ENCODE measurements at places on chromosomes 5 and 9.

DNA sequence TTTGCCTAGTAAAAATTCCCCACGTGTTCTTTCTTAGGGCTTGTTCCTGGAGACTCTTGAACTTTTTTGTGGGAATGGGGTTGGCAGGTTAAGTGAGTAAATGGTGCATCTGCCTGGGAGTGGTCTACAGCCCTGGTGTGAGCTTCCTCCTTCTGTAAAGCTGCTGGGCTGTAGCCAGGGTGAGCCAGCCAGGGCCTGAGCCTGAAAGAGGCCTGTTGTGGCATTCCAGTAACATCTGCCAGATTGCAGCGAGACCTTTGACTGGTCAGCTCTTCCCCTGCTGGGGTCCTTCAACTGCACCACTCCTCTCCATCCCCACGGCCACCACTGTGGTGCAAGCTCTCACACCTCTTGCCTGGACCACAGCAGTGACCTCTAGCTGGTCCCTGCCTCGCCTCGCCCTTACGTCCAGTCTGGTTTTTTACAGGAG lies 47.5 kb downstream of the SLC22A5 start:
- DNase-seq, result no peak

DNA sequence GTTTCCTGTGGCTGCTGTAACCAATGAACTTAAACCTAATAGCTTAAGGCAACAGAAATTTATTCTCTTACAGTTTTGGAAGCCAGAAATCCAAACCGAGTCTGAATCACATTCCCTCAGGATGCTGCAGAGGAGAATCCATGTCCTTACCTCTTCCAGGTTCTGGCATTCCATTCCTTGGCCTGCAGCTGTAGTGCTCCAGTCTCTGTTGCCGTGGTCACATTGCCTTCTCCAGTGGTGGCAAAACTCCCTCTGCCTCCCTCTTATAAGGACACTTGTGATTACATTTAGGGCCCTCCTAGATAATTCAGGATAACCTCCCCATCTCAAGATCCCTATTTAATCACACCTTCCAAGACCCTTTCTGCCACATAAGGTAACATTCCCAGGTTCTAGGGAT lies 88.7 kb upstream of the SHB start:
- DNase-seq, result no peak

DNA sequence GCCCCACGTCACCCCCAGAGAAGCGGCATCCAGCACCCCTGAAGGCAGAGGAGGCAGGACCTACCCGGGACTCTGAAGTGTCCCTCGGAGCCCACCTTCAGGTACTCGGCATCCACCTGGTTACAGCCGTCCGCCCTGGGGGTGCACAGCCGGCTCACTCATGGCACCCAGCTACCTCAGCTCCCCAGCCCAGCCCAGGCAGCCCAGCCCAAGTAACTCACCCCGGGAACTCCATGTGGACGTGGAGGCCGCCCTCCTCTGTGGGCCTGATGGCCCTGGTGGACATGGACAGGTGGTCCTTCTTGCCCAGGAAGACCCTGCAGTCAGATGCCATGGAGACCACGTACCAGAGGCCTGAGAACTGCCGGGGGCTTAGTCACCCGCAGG lies 676 bp downstream of the LCN15 start:
- DNase-seq, result no peak

GRCh38 chr9:90939351-90939750 lies 137.7 kb downstream of the SYK start:
- no peak for DNase-seq

GRCh38 chr5:116365006-116365496 lies 209.6 kb downstream of the SEMA6A start:
- no peak for DNase-seq

DNA sequence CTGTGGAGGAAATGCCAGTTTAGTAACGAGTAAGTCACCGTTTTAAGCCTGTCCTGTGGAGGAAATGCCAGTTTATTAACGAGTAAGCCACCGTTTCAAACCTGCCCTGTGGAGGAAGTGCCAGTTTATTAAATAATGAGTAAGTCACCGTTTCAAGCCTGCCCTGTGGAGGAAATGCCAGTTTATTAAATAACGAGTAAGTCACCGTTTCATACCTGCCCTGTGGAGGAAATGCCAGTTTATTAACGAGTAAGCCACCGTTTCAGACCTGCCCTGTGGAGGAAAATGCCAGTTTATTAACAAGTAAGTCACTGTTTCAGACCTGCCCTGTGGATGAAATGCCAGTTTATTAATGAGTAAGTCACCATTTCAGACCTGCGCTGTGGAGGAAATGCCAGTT lies 18.9 kb upstream of the PDCD6 start:
- no peak for DNase-seq

- DNase-seq, result no peak
Measured at GRCh38 chr5:98825582-98826375, 52.3 kb downstream of the RGMB start.

DNA sequence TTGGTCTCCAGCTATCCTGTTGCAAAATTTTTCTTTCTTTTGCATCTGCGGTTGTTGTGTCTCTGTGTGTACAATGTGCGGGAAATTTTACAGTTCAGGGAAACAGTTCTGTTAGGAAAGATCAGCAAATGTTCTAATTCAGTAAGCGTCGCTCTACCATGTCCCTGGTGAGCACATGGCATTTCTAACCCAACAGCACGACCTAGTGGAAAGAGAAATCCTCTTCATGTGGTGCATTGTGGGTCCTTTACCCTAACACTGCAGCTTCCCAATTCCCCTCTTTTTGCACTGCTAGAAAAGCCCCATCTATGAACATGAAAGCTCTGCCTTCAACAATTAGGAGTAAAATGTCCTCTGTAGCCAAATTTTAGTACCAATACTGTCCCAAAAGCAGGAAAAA lies 974.2 kb upstream of the CDH9 start:
- DNase-seq, result no peak

- DNase-seq, result no peak
Measured at GRCh38 chr9:126287166-126287866, 39.3 kb upstream of the MVB12B start.

GRCh38 chr9:135887585-135888050 lies 19.7 kb downstream of the CAMSAP1 start:
- no peak for DNase-seq

DNA sequence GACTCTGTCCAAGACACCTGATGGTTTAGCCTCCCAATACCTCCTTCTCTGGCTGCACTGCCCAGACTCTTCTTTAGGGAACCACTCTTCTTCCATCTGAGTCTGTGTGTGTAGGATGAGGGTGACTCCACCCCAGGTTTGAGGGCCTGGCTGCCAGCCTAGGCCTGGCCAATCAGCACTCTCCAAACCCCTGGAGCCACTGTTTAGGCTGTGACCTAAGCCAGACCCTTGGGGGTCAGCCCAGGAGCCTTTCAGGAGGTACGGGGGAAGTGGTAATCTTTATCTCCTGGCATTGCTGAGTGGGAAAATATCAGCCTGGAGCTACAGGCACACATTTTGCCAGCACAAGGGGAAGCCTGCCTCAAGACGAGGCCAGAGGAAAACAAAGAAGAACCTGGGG lies 6.2 kb upstream of the ERGIC1 start:
- no peak for DNase-seq

DNA sequence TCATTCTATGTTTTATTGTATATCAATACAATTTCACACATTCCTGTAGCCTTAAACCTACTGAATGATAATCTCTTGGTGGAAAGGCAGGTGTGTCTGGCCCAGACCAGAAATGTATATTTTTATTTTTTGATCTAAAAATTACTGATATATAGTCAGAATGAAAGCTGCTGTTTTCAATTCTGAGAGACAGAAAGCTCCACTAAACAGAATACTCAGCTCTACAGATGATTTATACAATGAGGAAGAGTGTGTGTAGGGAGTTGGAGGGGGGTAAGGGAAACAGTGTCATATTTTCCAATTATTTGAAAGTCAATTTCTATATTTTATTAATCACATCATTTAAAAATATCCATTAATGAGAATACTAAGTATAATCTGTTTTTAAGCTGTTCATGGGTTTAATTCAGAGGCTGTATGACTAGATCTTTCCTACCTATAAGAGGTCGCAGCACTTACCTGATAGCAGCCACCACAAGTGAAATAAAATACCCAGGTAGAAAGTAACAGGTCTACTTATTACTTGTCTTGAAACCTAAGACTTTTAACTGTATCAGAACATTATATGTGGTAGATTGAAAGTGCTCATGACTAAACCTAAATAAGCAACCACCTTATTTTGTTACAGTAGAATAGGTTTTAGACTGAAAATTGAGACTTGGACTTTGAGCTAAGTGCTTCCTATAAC lies 183.4 kb downstream of the TMC1 start:
- no peak for DNase-seq

DNA sequence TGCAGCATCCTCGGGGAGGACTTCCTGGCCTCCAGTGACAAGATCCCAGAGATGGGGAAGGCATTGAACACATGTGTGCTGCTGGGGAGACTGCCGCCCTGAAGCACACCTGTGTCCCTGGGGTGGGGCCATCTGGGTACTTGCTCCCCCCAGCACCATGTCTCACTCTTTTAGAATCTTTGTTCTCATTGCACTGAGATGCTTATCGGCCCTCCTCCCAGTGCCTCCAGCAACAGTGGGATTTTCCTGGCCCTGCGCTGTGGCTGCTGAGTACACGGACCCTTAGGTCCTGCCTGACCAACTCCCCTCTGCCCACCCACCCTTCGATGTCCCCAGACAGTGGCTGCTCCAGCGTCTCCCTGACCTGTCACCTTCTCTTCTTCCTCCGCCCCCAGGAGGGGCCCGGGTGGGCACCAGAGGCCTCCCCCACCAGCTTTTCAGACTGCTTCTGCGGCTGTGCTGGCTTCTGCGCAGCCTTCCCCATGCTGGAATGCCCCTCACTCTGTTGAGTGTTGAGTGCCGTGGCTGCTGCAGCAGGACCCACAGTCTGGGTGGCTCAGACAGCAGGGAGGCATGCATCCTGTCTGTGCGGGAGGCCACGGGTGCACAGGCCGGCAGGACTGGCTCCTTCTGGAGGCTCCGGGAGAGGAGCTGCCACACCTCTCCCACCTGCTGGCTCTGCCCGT lies 145.9 kb upstream of the IRX2 start:
- no peak for DNase-seq

- no peak for DNase-seq
Measured at GRCh38 chr5:107431536-107431935, 239.2 kb downstream of the EFNA5 start.

GRCh38 chr5:149549461-149550267 lies 1.6 kb downstream of the CSNK1A1 start:
- no peak for DNase-seq

GRCh38 chr5:12269164-12269563 lies 364.9 kb upstream of the CTNND2 start:
- DNase-seq, result no peak

DNA sequence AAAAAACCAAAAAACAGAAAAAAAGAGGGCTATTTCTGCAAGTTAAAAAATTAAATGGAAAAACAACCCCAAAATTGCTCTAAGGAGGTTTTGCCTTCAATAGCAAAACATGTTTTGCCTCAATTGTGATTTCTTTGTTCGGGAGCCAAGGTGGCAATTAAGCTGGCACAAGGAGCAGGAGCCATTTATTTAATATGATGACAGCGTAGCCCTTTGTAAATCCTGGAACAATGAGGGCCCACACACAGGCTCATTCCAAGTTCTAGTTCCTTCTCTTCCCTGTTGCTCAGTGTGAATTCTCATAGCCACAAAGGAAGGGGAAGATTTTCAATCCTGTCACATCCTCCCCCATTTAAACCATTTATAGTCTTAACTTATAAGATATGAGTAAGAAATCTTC lies 353.2 kb downstream of the PDE4D start:
- peak; percentile 7 for DNase-seq

GRCh38 chr9:94611638-94612068 lies 18.0 kb upstream of the FBP2 start:
- no peak for DNase-seq

GRCh38 chr5:35010676-35011075 lies 37.1 kb downstream of the AGXT2 start:
- no peak for DNase-seq

- no peak for DNase-seq
Measured at GRCh38 chr5:1508659-1509290, 15.0 kb downstream of the LPCAT1 start.

DNA sequence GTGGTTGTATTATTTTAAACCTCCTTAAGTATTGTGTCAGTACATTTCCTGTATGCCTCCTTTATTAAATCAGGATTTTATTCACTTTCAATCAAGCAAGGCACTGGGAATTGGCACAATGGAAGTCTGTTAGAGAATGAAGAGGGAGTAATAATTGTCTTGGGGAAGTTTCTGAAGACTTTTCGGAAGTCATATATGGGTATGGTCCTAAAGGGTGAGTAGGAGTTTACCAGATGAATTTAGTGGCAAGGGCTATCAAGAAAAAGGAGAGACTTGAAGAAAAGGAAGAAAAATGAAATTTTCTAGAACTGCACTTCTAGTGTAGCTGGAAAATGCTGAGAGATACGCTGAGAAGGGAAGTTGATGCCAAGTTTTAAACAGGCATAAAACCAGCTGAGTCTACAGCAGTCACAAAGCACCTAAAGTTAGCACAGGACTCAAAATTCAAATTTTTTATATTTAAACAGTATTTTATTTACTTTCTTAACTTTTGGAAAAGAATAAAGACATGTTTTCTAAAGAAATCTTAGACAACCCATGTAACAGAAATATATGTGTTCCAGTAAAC lies 184.9 kb downstream of the SMC2 start:
- DNase-seq, result no peak

- DNase-seq, result peak; percentile 46
Measured at GRCh38 chr5:107670932-107671741, at the start of gene EFNA5. TSS of gene EFNA5 (minus strand) at chr5:107670937.

DNA sequence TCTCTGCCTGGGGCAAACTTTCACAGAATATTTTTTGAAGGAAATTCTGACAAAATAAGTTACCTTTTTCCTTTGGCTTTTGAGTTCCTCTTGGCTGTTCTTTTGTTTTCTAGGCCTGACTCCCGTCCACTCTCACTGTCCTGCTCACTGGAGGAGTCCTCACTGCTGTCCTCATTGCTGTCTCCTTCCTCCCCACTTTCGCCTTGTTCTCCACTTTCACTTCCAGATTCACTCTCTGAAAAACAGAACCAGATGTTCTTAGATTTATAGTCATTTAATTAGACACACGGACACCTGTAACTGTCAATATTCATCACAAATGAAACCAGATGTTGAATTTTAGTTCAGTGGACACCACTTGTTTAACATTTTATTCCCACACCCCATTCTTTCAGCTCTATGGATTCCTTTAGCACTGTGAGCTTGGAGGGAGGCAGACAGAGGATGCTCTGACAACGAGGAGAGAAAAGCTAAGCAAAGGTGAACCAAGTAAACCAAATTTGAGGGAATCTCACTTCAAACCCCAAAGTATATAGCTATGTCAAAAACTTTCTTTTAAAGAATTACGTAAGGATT lies 180.7 kb downstream of the AP3B1 start:
- no peak for DNase-seq

GRCh38 chr5:95439801-95440493 lies 48.8 kb downstream of the FAM81B start:
- DNase-seq, result no peak

- no peak for DNase-seq
Measured at GRCh38 chr9:18437315-18438201, 36.4 kb upstream of the ADAMTSL1 start.

- DNase-seq, result no peak
Measured at GRCh38 chr5:126460459-126460858, 37.2 kb downstream of the GRAMD2B start.

GRCh38 chr5:169832304-169832703 lies 148.0 kb downstream of the INSYN2B start:
- DNase-seq, result no peak

- no peak for DNase-seq
Measured at GRCh38 chr5:61538722-61539501, 206.9 kb downstream of the ZSWIM6 start.

Data from NCI-H774 (cell line).